Left cardiac atrium (tissue), 4 donors: ENCODE measurements at places on chromosomes 1 and 21. TPM values are rescaled to one million over a fixed set of nuclear protein-coding genes. Genes with fewer than 3 reads are reported as not detected.

DNA sequence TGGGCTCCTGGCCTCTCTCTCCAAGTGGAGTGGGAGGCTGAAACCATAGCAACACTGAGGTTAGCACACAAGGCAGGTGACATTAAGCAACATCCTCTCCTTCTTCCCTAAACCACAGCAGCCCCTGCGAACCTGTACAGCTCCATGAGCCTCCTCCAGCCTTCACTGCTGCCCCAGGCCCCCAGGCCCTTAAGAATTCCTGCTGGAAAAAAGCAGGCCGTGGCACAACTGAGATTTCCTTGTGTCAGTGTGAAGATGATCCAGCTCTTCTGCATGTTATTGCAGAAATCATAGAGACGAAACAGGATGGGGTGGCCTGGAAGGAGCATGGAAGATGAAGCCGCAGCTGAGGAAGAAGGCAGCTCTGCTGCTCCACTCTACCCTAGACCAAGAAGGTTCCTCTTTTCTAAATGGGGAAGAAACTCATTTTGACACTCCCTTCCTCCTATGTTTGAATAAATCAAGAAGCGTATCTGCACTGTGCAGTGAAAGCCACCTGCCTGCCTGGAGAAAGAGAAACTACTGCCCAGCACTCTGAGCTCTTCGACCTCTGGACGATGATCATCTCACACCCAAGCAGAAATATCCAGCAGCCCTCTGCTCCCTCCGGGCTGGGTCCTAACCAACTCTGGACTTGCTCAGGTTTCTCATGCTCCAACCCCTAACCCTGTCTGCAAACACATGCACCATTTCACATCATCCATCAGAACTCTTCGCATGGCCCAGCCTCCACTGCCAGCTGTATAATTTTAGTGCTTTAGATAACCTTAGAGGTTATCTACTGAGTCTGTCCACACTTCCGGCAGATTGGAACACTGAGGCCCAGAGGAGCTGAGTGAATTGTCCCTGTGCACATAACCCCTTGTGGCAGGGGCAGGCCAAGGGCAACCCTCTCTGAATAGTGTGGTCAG lies 20.7 kb downstream of the SH3BP5L start:
- no peak for DNase-seq

GRCh38 chr1:215001419-215002021 lies 81.0 kb upstream of the KCNK2 start:
- no peak for DNase-seq

DNA sequence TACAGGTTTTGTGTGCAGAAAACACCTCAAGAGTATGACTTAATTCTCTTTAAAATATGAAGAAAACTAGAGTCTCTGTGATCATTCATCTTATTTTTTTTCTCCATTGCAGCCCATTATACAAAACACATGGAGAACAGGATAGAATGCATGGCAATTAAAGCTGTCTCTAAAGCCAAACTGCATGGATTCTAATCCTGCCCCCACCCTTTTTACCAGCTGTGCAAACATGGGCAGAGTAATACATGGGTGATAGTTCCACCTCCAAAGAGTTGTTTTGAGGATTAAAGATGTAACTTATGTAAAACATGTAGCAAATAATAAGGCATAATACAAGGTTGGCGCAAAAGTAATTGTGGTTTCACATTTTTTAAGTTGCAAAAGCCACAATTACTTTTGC lies 114.4 kb downstream of the CLEC20A start:
- no peak for DNase-seq

DNA sequence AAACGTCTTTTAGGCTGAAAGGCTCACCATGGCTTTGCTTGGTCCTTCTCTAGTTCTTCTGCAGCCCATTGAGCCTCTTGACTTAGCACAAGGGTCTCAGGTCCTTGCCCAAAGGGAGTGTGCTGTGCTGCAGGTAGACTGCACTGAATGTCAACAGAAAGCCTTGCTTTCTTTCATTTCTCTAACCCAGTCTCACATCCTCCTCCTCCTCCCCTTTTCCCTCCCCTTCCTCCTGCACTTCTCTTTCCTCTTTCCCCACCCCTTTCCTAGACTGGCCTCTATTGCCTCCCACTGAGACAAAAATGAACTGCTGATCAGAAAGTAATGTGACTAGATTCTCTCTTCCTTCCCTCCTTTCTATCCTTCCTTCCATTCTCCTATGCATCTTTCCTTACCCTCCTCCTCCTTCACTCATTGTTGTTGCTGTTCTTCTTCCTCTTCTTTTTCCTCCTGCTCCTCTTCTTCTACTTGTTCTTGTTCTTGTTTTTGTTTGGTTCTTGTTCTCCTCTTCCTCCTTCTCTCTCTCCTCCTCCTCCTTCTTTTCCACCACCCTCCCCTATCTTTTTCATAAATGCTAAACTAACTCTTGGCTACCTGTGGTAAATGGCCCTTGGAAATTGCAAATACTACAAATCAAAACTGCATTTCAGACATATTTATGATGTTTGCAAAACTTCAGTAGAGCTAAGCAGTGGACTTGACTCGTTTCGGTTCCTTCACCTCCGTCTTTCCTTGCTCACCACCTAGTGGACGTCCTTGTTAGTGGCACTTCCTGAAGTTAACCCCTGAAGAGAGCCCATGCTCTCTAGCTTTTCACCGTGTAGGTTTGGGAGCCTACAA lies at the start of gene SELL:
SELL (minus strand) TSS at position 152 of the 840 bp plus-strand sequence; CDS start at position 30, 122 bp downstream.
- peak; percentile 56 for DNase-seq

DNA sequence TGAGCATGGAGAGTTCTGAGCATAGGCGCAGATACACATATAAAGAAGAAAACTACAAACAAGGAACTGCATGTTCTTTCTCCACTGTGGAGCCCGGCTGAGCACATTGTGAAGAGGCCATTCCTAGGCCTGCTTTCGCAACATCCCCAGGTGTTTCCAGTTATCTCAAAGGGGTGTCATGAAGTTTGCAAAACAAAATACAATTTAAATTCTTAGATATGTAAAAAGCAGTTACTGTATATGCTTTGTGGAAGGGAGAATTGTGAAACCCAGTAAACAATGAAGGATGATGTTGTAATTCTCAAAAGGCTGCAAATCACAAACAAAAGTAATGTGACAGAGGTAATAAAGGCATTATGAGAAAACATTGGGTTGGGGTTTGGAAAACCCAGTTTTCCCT lies 98.6 kb upstream of the ZNF644 start:
- no peak for DNase-seq

The KCNK2 gene
- not detected for total RNA-seq
